Right atrium auricular region (tissue), 2 donors: ENCODE measurements at places on chromosomes 4 and X. TPM values are rescaled to one million over a fixed set of nuclear protein-coding genes. Genes with fewer than 3 reads are reported as not detected.

TCEAL2 gene
- 9.6 TPM for total RNA-seq

CT45A7 gene
- total RNA-seq: not detected

DIPK2B gene
- total RNA-seq: 6.3 TPM

GUCY2F gene
- total RNA-seq: not detected

FUNDC1 gene
- 28.3 TPM for total RNA-seq

FAAH2 gene
- 1.5 TPM for total RNA-seq

HAND2 gene
- 108 TPM for total RNA-seq

XAGE1A gene
- total RNA-seq: not detected
